ENCODE measurements at places on chromosomes 2 and 18. TPM values are rescaled to one million over a fixed set of nuclear protein-coding genes. Genes with fewer than 3 reads are reported as not detected.

DNA sequence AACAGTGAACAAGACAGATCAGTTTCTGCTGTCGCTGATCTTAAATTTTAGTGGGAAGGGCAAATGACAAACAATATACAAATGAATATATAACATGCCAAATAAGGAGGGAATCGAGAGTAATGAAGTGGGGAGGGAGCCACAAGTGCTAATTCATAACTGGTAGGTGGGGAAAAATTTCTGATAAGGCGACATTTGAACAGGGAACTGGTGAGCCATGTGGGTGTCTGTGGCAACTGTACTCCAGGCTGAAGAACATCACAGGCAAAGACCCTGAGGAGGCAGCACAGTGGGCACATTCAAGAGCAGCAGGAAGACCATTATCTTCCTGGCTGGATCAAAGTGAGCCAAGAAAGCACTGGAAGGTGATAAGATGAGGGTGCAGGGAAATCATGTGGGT, 51.6 kb upstream of the CD28 start:
- DNase-seq: no peak
- no peak overlapping the region for H3K4me3 ChIP-seq
- no peak overlapping the region for H3K27ac ChIP-seq
- H3K27me3 ChIP-seq: no peaks in the 10 kb centered on the region

DNA sequence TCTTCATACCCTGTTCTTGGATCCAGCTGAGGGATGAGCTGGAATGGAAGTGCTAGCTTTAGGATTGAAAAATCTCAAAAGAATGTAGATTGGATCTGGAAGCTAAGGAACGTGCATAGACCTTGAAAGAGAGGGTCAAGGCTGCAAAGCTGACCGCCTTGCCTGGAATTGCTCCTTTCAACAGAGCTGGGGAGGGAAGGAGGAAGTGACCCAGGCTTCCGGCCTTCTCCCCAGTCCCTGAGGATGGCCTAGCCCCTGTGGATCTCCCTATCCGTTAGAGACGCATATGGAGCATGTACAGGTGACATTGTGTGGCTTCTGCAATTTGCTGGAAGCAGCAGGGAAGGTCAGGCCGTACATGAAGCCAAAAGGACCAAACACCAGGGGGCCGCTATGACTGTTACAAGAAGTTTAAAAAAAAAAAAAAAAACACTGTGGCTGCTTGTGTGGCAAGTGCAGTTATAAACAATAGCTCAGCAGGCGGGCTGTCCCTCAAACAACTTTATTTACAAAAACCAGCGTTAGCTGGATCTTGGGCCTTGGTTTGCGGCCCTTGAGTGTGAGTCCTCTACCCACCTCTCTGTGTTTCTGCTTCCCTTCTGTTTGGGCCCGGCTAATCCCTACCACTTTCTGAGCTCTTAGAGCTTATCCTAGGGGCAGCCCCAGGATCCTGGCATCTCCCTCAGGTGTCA, 227.6 kb downstream of the SEPTIN10 start:
- H3K36me3 ChIP-seq: no peaks in the 10 kb centered on the region
- H3K4me1 ChIP-seq: no peaks in the 10 kb centered on the region
- H3K4me3 ChIP-seq: no peak overlapping the region
- H3K27me3 ChIP-seq: no peaks in the 10 kb centered on the region

- H3K4me3 ChIP-seq: no peak overlapping the region
- peaks cover 3% of the 10 kb centered on the region for H3K36me3 ChIP-seq
- no peak overlapping the region for H3K27ac ChIP-seq
- peaks cover 13% of the 10 kb centered on the region for H3K4me1 ChIP-seq
These were observed 14.0 kb downstream of the ANXA4 start for GRCh38 chr2:69755862-69756467.

DNA sequence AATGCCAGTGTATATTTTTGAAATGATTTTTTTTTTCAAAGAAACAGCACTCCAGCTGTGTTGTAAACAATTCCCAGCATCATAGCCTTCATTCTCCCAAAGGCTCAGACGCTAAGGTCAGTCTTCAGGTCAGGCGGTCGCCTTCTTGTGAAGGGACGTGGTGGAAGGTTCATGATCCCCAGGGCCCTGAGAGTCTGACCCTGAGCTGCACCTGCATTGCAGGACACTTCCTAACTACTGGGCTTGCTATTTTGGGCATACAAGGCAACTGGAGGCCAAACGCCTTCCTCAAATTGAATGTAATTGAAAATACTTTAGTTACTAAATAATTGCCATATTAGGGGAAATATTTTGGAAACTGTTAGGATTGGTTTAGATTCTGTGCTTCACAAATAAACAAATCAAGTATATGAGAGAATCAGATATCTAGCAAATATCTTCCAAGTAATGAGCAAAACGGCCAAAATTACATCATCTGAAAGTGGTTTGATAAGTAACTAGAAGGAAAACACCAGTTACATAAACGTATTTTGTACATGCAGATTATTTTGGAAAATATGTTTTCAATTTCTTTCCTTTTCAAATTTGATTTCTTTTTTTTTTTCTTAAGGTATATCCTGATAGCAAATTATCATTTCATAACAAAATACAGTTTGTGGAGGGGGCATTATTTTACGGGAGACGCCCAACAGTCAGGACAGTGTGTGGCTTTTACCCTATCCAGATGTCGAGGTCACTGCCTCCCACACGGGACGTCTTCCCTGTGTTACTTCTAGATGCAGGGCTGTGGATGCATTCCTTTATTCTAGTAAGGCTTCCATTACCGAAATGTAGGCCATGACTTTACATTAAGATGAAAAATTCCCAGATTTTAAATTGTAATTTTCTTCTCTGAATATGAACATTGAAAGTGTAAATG, 136.0 kb downstream of the ATP9B start:
- H3K4me3 ChIP-seq: no peak overlapping the region
- H3K36me3 ChIP-seq: peaks cover 10% of the 10 kb centered on the region
- H3K4me1 ChIP-seq: peaks cover 12% of the 10 kb centered on the region
- H3K27ac ChIP-seq: no peak overlapping the region
- no peaks in the 10 kb centered on the region for H3K27me3 ChIP-seq

The SETBP1 gene
- 1.8 TPM for total RNA-seq

The REEP1 gene
- total RNA-seq: not detected

Data from activated naive CD8-positive, alpha-beta T cell treated with anti-CD3 and anti-CD28 coated beads, Interleukin-2, amount 10 ng/mL, durations not matched to agents 7 days and 5 days (primary cell).